ENCODE measurements at places on chromosomes 1 and 21.

- no peak for DNase-seq
- H3K4me1 ChIP-seq = peaks cover 5% of the 10 kb centered on the region
- no peak overlapping the region for H3K4me3 ChIP-seq
- H3K27ac ChIP-seq = no peak overlapping the region
- no peaks in the 10 kb centered on the region for H3K36me3 ChIP-seq
These were observed 46.2 kb upstream of the SLC2A1 start for GRCh38 chr1:43004587-43005459.

- H3K27ac ChIP-seq = no peak overlapping the region
- H3K4me1 ChIP-seq = no peaks in the 10 kb centered on the region
- peaks cover 4% of the 10 kb centered on the region for H3K27me3 ChIP-seq
These were observed 4.3 kb upstream of the CELA2A start for GRCh38 chr1:15452216-15452615.

- H3K4me1 ChIP-seq = peaks cover 42% of the 10 kb centered on the region
- H3K27ac ChIP-seq = peak overlapping the region; percentile 73
- no peak for DNase-seq
- peak overlapping the region; percentile 84 for H3K4me3 ChIP-seq
- no peaks in the 10 kb centered on the region for H3K27me3 ChIP-seq
These were observed 696 bp downstream of the LSS start for GRCh38 chr21:46227811-46228344.

- no peak for DNase-seq
- H3K4me3 ChIP-seq = peak overlapping the region; percentile 12
- H3K36me3 ChIP-seq = peaks cover 69% of the 10 kb centered on the region
- peaks cover 55% of the 10 kb centered on the region for H3K4me1 ChIP-seq
These were observed 4.7 kb upstream of the NUP210L start for GRCh38 chr1:154159554-154159953.

DNA sequence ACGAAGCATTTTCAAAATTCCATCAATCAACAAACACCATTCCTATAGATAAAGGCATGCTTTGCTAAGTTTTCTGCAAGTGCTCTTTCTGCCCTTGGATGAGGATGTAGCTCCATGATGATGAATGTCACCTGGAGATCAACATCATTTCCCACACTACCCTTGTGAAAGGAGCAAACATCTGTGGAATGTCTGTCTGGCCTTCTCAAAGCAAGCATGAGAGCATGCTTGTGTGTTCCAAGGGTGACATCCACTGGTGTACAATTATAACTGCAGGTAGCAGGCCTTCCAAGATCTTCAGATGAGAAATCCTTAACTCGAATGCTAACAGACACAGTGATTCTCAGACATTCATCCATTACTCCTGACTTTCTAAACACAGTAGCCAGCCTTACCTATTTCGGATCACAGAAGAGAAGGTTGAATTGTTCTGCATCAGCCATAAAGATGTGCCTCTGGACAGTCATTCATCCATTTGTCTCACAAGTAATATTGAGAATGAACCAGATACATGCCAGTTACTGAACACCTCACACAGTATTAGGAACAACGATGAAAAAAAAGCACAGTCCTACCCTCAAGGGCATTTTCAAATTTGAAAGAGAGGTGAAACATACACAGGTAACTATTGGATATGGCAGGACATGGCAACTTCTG, 162.4 kb downstream of the TPR start:
- peaks cover 24% of the 10 kb centered on the region for H3K27me3 ChIP-seq
- no peaks in the 10 kb centered on the region for H3K36me3 ChIP-seq
- no peak overlapping the region for H3K27ac ChIP-seq
- no peaks in the 10 kb centered on the region for H3K4me1 ChIP-seq
- no peak overlapping the region for H3K4me3 ChIP-seq
- no peak for DNase-seq

DNA sequence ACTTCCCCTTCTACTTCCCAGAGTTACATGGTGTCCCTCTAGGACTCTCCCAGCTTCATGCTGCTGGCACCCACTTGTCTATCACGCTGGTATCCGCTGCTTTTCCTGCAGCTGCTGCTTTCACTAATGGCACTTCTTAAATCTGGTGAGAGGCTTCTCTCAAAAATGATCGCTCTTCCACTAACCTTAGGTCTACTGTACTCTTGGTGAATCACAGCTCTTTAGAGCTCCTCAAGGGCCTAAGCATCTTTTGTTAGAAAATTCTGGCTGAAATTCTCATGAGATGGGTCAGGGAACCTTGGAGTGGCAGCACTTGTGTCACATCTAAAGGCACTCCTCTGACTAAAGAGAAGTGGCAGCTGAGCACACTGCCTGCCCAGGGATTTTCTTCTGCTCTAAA, 32.1 kb downstream of the ZMYND12 start:
- no peak for DNase-seq
- peaks cover 2% of the 10 kb centered on the region for H3K4me1 ChIP-seq
- no peak overlapping the region for H3K4me3 ChIP-seq
- H3K27me3 ChIP-seq = peaks cover 4% of the 10 kb centered on the region
- H3K36me3 ChIP-seq = no peaks in the 10 kb centered on the region
- H3K27ac ChIP-seq = no peak overlapping the region

DNA sequence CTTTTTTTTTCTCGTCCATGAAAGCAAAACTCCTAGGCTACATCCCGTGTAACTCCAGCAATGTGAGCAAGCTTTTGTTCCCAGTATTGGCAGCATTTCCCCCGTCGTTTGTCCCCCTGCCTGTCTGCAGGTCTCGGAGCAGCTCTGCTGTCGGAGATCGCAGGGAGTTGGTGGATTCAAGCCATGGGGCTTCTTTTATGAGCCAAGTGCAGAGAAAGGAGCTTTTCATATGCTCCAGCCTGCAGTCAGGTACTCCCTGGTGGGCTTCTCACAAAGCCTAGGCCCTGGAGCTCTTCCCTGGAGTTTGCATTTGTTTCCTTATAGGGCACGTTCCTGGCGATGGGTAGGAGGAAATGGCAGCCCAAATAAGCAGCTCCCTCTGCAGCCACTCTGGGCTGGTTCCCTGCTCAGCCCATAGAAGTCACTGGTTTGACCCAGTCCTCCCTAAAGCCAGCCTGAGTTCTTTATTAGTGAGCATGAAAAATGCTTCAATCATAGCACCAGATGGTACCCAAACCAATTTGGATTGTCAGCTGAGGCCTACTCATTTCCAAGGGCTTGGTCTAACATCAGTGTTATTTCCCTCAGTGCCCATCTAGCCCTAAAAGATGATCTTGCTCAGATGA, 78.3 kb downstream of the NUF2 start:
- H3K27ac ChIP-seq = no peak overlapping the region
- H3K4me1 ChIP-seq = no peaks in the 10 kb centered on the region
- no peaks in the 10 kb centered on the region for H3K36me3 ChIP-seq

DNA sequence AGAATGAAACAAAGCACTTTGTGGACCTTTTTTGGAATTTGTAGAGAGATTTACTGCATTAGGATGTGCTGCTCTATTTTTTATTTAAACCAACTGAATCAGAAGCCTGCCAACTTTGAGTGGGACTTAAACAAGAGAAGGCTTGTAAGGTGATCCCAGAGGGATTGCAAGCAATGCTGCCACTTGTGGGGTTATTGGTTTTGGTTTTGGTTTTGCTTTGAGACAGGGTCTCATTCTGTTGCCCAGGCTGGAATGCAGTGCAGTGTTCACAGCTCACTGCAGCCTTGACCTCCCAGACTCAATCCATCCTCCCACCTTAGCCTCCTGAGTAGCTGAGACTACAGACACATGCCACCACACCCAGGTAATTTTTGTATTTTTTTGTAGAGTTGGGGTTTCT, 32.2 kb upstream of the GNG5 start:
- H3K27me3 ChIP-seq = no peaks in the 10 kb centered on the region
- DNase-seq = no peak
- peaks cover 10% of the 10 kb centered on the region for H3K36me3 ChIP-seq

- no peak overlapping the region for H3K27ac ChIP-seq
- H3K4me1 ChIP-seq = no peaks in the 10 kb centered on the region
- H3K27me3 ChIP-seq = no peaks in the 10 kb centered on the region
These were observed 80.6 kb upstream of the RAVER2 start for GRCh38 chr1:64664299-64664698.

GRCh38 chr1:208202333-208202995, 41.7 kb downstream of the PLXNA2 start:
- no peak overlapping the region for H3K27ac ChIP-seq
- no peaks in the 10 kb centered on the region for H3K4me1 ChIP-seq
- no peaks in the 10 kb centered on the region for H3K36me3 ChIP-seq
- H3K4me3 ChIP-seq = no peak overlapping the region
- no peaks in the 10 kb centered on the region for H3K27me3 ChIP-seq
- no peak for DNase-seq

GRCh38 chr1:13737398-13737797, 37.4 kb downstream of the PRDM2 start:
- H3K27me3 ChIP-seq = no peaks in the 10 kb centered on the region
- peak overlapping the region; percentile 7 for H3K27ac ChIP-seq
- peaks cover 12% of the 10 kb centered on the region for H3K36me3 ChIP-seq
- DNase-seq = no peak
- H3K4me3 ChIP-seq = no peak overlapping the region
- H3K4me1 ChIP-seq = peaks cover 33% of the 10 kb centered on the region

- H3K36me3 ChIP-seq = no peaks in the 10 kb centered on the region
- DNase-seq = no peak
- H3K27me3 ChIP-seq = peaks cover 3% of the 10 kb centered on the region
These were observed 9.9 kb upstream of the CFHR4 start for GRCh38 chr1:196877964-196878363.

DNA sequence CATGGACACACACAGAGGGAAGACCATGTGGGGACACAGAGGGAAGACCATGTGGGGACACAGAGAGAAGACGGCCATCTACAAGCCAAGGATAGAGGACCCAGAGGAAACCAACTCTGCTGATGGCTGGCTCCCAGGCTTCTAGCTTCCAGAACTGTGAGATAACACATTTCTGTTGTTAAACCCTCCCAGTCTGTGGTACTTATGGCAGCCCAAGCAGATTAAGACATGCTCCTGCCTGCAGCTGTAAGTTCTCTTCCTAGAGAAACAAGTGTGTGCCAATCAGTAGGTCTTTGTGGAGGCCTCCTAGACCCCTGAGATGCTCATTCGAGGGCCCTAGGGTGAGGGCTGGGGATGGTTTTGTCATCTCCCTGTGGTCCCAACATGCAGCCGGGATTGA, 2.7 kb downstream of the AGT start:
- H3K36me3 ChIP-seq = no peaks in the 10 kb centered on the region
- no peak overlapping the region for H3K4me3 ChIP-seq
- H3K4me1 ChIP-seq = peaks cover 11% of the 10 kb centered on the region
- no peak for DNase-seq
- H3K27ac ChIP-seq = no peak overlapping the region

DNA sequence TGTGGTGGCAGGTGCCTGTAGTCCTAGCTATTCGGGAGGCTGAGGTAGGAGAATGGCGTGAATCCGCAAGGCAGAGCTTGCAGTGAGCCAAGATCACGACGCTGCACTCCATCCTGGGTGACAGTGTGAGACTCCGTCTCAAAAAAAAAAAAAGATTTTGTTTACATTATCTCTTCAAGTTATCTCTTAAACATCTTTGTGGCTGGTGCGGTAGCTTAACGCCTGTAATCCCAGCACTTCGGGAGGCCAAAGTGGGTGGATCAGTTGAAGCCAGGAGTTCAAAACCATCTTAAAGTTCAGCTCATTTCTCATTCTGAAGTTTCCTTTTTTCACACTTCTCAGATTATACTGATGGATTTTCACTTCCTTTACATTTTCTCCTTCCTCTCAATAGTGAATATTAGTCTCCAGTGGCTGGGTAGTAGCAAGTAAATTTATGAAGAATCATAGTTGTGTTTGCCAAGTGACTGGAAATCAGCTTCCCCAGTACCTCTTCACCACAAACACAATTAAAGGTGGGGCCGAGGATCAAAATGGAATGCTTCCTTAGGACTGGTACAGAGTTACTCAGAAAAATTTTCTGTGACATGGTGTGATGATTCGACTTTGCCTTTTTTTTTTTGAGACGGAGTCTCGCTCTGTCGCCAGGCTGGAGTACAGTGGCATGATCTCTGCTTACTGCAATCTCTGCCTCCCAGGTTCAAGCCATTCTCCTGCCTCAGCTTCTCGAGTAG, 13.8 kb downstream of the PIP5K1A start:
- H3K4me1 ChIP-seq = peaks cover 19% of the 10 kb centered on the region
- no peaks in the 10 kb centered on the region for H3K27me3 ChIP-seq
- no peak for DNase-seq
- H3K36me3 ChIP-seq = peaks cover 14% of the 10 kb centered on the region
- H3K27ac ChIP-seq = peak overlapping the region; percentile 80

- H3K27ac ChIP-seq = no peak overlapping the region
- no peak overlapping the region for H3K4me3 ChIP-seq
- peaks cover 21% of the 10 kb centered on the region for H3K36me3 ChIP-seq
- peaks cover 32% of the 10 kb centered on the region for H3K4me1 ChIP-seq
- DNase-seq = no peak
These were observed 3.2 kb downstream of the BTF3L4 start for GRCh38 chr1:52059321-52059720.

- no peak overlapping the region for H3K4me3 ChIP-seq
- DNase-seq = no peak
- H3K4me1 ChIP-seq = no peaks in the 10 kb centered on the region
- H3K27me3 ChIP-seq = no peaks in the 10 kb centered on the region
- no peak overlapping the region for H3K27ac ChIP-seq
- no peaks in the 10 kb centered on the region for H3K36me3 ChIP-seq
These were observed 44.6 kb upstream of the GREM2 start for GRCh38 chr1:240656531-240656930.

GRCh38 chr1:186655876-186656275, 24.3 kb downstream of the PTGS2 start:
- no peak overlapping the region for H3K4me3 ChIP-seq
- no peak overlapping the region for H3K27ac ChIP-seq
- no peak for DNase-seq
- no peaks in the 10 kb centered on the region for H3K27me3 ChIP-seq

DNA sequence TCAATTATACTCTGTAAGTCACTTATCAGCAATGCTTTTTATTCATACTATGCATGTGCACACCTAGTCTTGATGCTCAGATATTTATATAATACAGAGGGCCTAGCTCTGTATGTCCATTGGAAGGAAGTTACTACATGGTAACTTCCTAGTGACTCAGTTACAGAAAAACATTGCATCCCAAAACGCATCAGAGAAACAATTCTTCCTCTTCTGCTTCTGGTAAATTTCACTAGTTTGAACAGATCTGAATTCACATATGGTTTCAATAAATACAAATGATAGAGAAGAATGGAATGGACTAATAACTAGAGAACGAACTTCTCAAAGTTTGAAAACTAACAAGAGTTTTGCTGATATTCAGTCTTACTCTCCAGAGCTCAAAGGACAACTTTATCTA, 811.3 kb upstream of the ADGRL2 start:
- H3K4me1 ChIP-seq = no peaks in the 10 kb centered on the region
- no peaks in the 10 kb centered on the region for H3K27me3 ChIP-seq
- H3K4me3 ChIP-seq = no peak overlapping the region

Data from activated naive CD8-positive, alpha-beta T cell treated with anti-CD3 and anti-CD28 coated beads, Interleukin-2, amount 10 ng/mL, durations not matched to agents 7 days and 5 days (primary cell).